ENCODE measurements at places on chromosomes 16 and 17. TPM values are rescaled to one million over a fixed set of nuclear protein-coding genes. Genes with fewer than 3 reads are reported as not detected.

LITAFD gene
- total RNA-seq, result not detected

TAT gene
- not detected for total RNA-seq

AOC3 gene
- 1.5 TPM for total RNA-seq

GRCh38 chr17:31597646-31598398 lies 206.3 kb downstream of the RAB11FIP4 start:
- DNase-seq, result no peak

GRCh38 chr17:35051183-35051578 lies 12.3 kb downstream of the RFFL start:
- peak; percentile 66 for DNase-seq

- DNase-seq, result no peak
Observed at GRCh38 chr16:24668481-24669061, 60.9 kb upstream of the TNRC6A start.

- DNase-seq, result no peak
Observed at GRCh38 chr17:80251966-80252365, 8.7 kb upstream of the RNF213 start.

DNA sequence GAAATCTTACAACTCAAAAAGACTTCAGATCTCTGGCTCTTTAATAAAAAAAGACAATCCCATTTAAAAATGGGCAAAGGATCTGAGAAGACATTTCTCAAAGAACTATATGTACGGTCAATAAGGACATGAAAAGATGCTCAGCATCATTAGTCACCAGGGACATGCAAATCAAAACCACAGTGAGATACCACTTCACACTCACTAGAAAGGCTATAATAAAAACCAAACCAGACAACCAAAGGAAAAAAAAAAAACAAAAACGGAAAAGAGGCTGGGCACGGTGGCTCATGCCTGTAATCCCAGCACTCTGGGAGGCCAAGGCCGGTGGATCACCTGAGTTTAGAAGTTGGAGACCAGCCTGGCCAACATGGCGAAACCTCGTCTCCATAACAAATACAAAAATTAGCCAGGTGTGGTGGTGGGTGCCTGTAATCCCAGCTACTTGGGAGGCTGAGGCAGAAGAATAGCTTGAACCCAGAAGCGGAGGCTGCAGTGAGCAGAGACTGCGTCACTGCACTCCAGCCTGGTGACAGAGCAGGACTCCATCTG lies 1.7 kb upstream of the NPIPB7 start:
- DNase-seq, result peak; percentile 33
